Effector memory CD4-positive, alpha-beta T cell (primary cell): ENCODE measurements at places on chromosomes 4 and X.

DNA sequence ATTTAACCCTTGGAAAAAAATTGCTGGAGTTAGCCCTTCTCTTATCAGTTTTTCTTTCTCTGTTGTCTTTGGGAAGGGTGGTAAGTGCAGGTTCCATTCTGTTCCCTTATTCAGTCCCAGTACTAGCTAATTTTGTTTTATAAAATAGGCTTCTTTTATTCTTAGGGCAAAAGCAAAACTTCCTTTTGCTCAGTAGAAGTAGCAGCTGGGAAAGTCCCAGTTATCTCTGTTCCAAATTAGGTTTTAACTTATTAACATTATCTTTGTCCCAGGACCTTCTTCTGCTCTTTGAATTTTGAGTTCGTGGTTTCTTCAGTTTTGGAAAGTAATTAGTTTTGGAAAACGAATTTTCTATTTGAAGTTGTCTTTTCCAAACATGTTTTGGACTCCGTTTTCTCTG, 61.1 kb downstream of the BANK1 start:
- no peak for DNase-seq

GRCh38 chrX:16851421-16851820, 18.7 kb downstream of the RBBP7 start:
- no peak for DNase-seq

GRCh38 chr4:40515398-40516293, 114.0 kb downstream of the RBM47 start:
- DNase-seq, result no peak

DNA sequence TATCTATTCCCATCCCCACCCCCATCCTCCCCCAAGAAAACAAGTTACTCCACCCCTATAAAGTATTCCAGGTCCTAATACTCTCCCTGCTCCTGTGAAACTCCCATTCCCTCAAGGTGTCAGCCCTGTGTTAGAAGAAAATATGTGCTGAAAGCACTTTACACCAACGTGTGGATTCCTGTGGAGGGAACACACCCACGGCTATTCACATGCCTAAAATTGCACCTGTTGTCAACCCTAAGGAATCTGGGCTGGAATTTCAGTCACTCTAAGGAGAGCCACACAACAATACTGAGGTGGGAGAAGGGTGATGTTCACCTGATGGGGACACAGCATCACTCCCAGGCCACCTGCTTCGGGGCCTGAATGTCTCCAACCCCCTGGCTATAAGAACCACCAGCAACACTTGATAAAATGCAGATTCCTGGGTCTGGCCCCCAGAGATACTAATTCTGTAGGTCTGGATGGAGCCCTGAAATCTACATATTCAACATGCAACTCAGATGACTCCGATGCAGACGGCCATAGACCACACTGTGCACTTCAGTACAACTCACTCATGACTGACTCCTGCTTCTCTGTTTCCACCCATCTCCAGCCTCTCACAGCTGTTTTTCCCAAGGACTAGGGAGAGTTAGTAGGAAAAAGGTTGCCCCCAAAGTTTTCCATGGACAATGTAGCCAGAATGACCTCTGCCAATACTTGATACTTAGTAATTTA, 15.8 kb downstream of the SCD5 start:
- DNase-seq, result no peak

GRCh38 chr4:153764601-153765368, 5.0 kb upstream of the RNF175 start:
- DNase-seq, result no peak
